NCI-H226 (cell line): ENCODE measurements at places on chromosomes 7 and 10.

DNA sequence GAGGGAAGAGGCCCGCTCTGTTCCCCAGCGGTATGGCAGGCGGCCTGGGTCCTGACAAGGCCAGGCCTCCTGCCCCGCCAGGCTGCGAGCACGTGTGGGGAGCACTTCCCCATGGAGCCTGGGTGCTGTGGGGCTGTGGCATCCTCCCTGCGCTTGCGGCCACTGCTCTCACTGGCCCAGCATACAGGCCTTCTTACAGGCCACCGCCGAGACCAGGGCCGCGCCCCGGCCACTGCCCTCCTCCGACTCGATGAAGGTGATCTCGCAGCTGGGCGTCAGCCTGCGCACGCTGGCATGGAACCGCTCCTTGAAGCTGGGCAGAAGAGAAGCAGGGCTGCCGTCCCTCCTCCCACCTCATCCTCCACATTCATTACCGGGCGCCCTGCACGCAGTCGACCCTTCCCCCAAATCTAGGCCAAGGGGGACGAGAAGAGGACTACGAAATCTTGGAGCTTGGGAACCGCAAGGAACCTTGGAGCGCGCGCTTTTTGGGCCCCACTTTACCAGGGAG lies 3.9 kb upstream of the MYL7 start:
- no peak for DNase-seq

DNA sequence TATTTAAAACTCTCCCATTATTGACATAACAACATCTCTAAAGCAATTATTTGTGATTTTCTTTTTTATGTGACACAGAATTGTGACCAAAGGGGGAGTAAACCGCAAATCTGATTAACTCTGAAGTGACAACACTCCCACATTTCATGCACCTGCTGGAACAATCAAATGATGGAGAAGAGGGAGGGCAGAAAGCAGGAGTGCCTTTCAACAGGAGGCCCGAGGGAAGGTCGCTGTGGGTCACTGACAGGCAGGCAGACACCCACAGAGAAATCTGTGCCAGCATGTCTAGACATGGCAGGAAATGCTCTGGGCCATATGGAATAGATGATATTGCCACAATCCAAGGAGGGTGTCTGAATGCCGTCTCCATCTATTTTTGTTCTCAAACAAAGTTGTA lies 247.3 kb downstream of the DOCK4 start:
- no peak for DNase-seq

- DNase-seq, result no peak
Observed at GRCh38 chr10:117170244-117170643, 27.0 kb upstream of the KCNK18 start.

- DNase-seq, result peak; percentile 98
Observed at GRCh38 chr7:68691261-68692216, 906.7 kb upstream of the AUTS2 start.

GRCh38 chr10:114849674-114850073 lies 28.1 kb downstream of the FHIP2A start:
- DNase-seq, result no peak

GRCh38 chr7:114959931-114960330 lies 38.0 kb downstream of the MDFIC start:
- DNase-seq, result no peak

GRCh38 chr7:34928052-34928451 lies 109.2 kb downstream of the DPY19L1 start:
- peak; percentile 30 for DNase-seq
